ENCODE measurements at places on chromosomes 12 and 14.

GRCh38 chr14:68464711-68465110 lies 328.2 kb downstream of the ZFP36L1 start:
- DNase-seq: no peak

GRCh38 chr12:112010415-112011344 lies 2.3 kb downstream of the TMEM116 start:
- DNase-seq: no peak

GRCh38 chr14:97771340-97772045 lies 974.3 kb downstream of the VRK1 start:
- DNase-seq: no peak

GRCh38 chr12:68040450-68041075 lies 51.3 kb downstream of the IFNG-AS1 start:
- DNase-seq: peak; percentile 69

GRCh38 chr14:92540472-92541048 lies 27.0 kb downstream of the RIN3 start:
- peak; percentile 69 for DNase-seq

- no peak for DNase-seq
Observed at GRCh38 chr12:123444092-123445026, 7.9 kb upstream of the RILPL2 start.

GRCh38 chr12:11759899-11760298 lies 110.4 kb downstream of the ETV6 start:
- DNase-seq: no peak

DNA sequence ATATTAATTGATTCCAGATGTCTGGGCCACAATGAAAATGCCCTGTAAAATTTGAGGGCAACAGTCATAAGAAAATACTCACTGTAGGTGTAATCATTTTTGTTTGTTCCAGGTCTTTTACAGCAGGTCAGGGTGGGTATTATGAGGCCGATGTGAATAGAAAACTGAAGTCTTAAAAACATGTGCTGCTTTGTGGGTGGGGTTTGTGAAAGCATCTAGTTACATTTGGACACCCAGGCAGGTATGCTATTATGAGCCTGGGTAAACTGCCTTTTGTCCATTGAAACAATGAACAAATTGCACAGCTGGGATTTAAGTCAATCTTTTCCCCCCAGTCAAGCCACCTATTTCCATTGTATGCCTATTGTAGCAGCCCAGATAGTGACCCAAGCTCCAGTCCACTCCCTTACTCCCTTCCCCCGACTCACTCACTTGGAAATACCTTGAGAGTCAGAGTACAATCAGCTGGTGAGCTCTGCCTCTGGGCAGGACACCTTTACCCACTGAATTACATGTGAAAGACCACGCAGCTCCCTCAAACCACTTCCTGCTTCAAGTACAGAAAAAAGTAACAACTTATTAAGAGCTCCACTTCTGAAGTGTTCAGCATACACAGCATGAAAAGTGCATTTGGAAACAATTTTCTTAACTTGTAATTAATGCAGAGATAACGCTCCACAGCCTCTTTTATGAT lies 1.8 kb downstream of the IGF1 start:
- no peak for DNase-seq

- DNase-seq: no peak
Observed at GRCh38 chr14:38616959-38617358, 361.1 kb upstream of the CLEC14A start.

GRCh38 chr12:92615703-92616102 lies 87.1 kb upstream of the PLEKHG7 start:
- no peak for DNase-seq

- peak; percentile 91 for DNase-seq
Observed at GRCh38 chr12:53978477-53979356, 4.0 kb upstream of the HOTAIR start.

- no peak for DNase-seq
Observed at GRCh38 chr12:226401-226800, 12.4 kb upstream of the SLC6A12 start.

- no peak for DNase-seq
Observed at GRCh38 chr12:13250416-13250815, 53.9 kb downstream of the EMP1 start.

DNA sequence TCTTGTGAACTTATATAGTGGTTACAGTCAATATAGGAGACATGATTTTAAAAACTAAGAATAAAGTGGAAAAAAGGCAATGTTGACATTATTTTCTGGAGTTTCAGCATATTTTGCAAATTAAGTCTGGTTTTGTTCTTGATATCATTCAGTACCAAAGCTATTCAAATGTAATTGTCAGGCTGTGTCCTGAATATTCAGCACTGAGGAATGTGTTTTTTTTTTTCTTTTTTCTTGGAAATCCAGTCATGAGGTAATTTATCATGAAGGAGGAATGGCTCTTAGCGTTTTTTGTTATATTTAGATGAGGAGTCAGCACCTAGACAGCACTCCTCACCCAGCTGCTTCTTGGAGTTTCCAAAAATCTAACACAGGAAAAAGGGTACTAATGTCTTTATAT lies 225.5 kb downstream of the CCDC91 start:
- DNase-seq: no peak

DNA sequence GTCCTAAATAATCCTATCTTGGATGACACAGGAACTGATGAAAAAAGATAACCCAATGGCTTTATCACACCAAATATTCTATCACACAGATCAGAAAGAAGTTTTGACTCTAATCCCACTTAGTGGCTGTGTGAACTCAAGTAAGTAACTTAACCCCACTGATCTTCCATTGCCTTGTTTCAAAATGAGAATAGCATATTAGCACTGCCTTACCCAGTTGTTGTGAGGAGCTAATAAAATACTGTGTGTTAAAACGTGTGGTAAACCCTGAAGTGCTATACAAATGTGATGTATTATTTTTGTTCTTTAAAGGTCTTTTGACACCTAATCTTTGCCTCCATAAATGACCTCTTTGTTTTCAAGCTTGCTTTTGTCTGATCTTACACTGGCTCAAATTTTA lies 60.9 kb upstream of the ARID2 start:
- no peak for DNase-seq

- DNase-seq: no peak
Observed at GRCh38 chr14:104805326-104805678, 4.4 kb downstream of the ZBTB42 start.

DNA sequence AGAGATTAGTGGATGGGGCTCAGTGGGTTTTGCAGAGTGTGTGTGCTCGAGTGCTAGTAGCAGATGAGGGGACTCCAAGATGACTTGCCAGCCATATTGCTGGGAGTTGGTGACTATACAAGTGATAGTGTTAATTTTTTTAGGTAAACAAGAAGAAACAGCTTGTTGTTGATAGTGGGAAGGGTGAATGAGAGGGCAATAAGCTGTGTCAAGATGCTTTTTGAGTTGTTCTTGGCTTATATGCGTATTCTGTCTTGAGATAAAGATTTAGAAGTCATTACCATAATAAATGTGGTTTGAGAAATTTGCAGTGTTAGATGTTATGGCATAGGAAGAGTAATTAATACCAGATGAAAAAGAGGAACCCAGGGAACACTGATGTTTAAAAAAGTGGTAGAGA lies 75.3 kb downstream of the RCOR1 start:
- no peak for DNase-seq

DNA sequence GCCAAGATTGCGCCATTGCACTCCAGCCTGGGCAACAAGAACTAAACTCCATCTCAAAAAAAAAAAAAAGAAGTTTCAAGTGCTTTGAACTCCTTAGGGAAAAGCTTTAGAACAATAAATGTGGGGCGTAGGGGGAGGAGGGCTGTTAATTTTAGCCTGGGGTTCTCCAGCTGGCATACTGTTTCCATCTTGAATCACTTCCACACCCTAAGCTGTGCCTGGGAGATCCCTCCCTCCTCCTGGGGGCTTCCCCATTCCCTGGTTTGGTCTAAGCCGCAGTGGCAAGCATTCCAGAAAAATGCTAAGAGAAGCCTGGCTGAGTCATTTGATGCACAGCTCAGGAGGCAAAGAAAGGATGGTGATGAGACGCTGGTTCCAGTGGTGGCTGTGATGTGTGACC lies 2.3 kb upstream of the ZNF384 start:
- DNase-seq: no peak

GRCh38 chr12:2583091-2583497 lies 211.7 kb upstream of the FKBP4 start:
- peak; percentile 64 for DNase-seq

GRCh38 chr12:3107954-3108353 lies 30.8 kb downstream of the TSPAN9 start:
- no peak for DNase-seq

DNA sequence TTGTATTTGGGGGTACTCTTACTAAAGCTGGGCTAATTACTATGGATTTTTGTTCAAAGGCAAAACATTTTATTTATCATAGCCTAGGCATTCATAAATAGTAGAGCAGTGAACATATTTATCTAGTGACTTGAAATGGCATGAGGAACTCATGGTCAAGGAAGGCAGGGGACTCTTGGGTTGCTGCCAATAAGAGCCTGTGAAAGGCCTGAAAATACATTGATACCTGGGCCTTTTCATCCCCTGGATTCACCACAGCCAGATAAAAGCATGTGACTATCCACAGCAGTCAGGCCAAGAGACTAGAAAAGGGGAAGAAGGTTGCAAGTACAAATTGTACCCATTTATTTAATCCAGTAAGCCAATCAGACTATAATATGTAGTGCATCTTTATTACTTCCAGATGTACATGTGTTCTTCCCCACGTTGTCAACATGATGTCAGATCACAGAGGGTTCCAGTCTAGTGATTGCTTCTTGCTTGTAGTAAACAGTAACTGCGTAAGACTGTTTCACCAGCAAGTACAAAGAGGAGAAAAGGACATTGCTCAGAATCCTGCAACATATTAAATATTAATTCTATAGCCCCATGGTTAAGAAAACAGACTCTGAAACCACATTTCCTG lies 409.7 kb downstream of the NOVA1 start:
- DNase-seq: no peak

DNA sequence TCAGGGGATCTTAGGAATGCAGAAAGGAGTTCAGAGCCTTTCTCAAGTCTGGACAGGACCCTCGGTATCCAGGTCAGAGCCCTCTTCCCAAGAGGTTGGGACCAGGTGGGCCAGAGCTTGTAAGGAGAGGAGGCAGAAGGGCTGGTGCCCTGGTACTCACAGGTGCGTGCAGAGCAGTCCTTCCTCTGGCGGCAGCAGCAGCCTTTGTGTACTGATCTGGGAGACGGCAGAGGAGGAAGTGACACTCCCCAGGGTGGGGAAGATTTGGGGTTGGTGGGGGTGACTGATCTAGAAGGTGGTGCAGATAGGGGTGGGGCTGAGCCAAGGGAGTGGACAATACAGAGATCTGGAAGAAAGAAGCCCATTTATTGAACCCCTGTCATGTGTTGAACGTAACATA lies at the start of gene ITGB7:
Gene ITGB7 (minus strand): TSS at position 210 of the 400 bp plus-strand sequence. CDS start 6,808 bp downstream, outside the sequence.
- DNase-seq: peak; percentile 58

- no peak for DNase-seq
Observed at GRCh38 chr14:68982581-68982980, 3.5 kb upstream of the ACTN1 start.

GRCh38 chr12:52291267-52291935 lies at the start of gene KRT81:
KRT81 (minus strand) TSS chr12:52291534; CDS start chr12:52291465, 69 bp downstream.
- DNase-seq: no peak

DNA sequence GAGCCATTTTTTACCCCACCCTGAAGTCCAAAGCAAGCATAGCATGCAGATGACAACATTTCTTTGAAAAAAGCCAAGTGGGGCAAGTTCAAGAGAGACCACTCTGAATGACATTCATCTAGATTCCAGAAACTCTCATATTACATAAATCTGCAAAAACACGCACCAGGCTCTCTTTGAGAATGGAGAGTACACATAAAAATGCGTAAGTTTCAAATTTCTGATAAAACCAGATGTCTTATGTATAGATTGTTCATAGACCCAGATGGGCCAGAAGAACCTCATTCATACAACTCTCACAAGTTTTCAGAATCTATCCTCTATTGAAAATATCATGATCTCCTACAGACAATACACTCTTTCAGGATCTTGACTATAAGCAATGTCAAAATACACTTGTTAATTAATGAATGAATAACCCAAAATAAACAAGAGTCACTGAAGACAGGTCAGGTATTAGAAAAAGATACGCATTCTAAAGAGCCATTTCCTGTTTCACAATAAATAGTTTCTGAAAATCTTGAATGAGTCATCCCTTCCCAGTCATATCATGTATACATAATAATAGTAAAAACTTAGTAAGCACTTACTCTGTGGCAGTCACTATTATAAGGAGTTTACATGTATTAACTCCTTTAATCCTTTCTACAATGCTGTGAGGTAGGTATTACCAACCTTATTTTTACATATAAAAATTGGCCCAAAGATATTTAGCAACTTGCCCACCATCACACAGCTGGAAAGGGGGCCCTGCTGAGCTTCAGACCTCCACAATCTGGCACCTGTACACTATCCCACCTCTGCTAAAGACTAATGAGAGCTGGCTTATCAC lies 72.0 kb downstream of the PPP2R5E start:
- DNase-seq: peak; percentile 58

- DNase-seq: no peak
Observed at GRCh38 chr12:64186789-64187188, 35.3 kb downstream of the KICS2 start.

DNA sequence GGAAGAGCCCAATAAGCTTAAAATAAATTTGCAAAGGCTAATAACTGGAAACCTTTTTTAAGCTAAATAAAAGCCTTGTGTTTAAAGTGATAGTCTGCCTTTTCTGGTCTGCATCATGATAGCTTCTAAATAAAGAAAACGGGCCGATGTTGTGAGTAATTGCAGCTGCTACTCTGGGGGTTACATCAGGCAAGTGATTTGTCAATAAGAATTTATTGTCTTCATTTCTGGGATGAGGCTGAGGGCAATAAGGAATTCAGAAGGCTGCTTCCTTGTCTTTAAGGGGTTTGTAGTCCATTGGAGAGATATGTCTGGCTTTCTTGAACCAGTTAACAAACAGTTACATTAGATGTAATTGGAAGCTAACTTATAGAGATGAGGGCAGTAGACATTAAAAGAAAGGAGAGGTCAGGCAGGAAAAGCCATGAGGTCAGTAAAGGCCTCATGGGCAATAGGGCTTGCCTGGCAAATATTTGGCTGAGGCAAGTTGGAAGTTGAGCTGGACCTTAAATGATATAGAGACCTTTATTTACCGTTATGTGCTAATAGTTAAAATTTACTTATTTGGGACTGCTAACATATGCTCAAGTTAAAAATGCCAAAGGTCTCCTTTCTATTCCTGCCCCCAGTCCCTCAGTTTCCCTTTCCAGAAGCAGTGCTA lies 85.0 kb downstream of the CRADD start:
- DNase-seq: no peak

DNA sequence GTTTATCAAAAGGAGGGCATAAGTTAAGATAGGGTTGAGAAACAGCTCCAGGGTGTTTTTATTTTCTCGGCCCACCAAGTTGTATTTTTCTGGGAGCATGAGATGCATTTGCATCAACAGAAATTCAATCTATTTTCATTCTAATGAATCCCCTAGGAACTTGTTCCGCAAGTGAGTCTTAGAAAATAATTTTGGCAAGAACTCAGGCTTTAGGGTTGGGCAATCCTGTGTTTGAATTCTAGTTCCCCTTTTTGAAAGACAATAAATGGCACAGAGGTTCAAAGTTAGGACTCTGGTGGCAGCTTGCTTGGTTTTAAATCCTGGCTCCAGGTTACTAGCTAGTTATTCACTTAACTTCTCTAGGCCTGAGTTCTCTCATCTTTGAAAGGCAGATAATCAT lies 23.7 kb downstream of the SLC5A8 start:
- DNase-seq: no peak

All from small intestine (tissue), 16 donors.